ENCODE measurements at places on chromosomes 2 and 18. TPM values are rescaled to one million over a fixed set of nuclear protein-coding genes. Genes with fewer than 3 reads are reported as not detected.

The MRPS9 gene
- total RNA-seq = 17.0 TPM

The CMPK2 gene
- total RNA-seq = 23.2 TPM

The FEV gene
- total RNA-seq = not detected

The CCDC141 gene
- total RNA-seq = 25.7 TPM

The CD8B2 gene
- total RNA-seq = not detected

The ZNF638 gene
- total RNA-seq = 114 TPM

The RNF138 gene
- total RNA-seq = 25.8 TPM

The FBXO36 gene
- 1.8 TPM for total RNA-seq

The C2orf15 gene
- 1.1 TPM for total RNA-seq

The TMEM247 gene
- not detected for total RNA-seq

The LYG2 gene
- total RNA-seq = not detected

The OXER1 gene
- 1.1 TPM for total RNA-seq

The GTF2A1L gene
- not detected for total RNA-seq

The ATG9A gene
- 48.2 TPM for total RNA-seq

The ASIC4 gene
- total RNA-seq = 0.55 TPM

The FBXO41 gene
- total RNA-seq = 2.1 TPM

The EFEMP1 gene
- 301 TPM for total RNA-seq

The NT5C1B gene
- not detected for total RNA-seq

The MAB21L4 gene
- total RNA-seq = 22.2 TPM

The MYO7B gene
- total RNA-seq = 2.2 TPM

The SETBP1 gene
- total RNA-seq = 39.5 TPM

The AMMECR1L gene
- 17.2 TPM for total RNA-seq

The MYOM1 gene
- 2.5 TPM for total RNA-seq

The CKAP2L gene
- 0.46 TPM for total RNA-seq

All from upper lobe of right lung (tissue), 1 donor.